Trophoblast cell (in vitro differentiated cells and primary cell): ENCODE measurements at places on chromosomes 11 and 22.
A peak's percentile ranks its signal among the peaks of the same experiment; 100 is the strongest.

DNA sequence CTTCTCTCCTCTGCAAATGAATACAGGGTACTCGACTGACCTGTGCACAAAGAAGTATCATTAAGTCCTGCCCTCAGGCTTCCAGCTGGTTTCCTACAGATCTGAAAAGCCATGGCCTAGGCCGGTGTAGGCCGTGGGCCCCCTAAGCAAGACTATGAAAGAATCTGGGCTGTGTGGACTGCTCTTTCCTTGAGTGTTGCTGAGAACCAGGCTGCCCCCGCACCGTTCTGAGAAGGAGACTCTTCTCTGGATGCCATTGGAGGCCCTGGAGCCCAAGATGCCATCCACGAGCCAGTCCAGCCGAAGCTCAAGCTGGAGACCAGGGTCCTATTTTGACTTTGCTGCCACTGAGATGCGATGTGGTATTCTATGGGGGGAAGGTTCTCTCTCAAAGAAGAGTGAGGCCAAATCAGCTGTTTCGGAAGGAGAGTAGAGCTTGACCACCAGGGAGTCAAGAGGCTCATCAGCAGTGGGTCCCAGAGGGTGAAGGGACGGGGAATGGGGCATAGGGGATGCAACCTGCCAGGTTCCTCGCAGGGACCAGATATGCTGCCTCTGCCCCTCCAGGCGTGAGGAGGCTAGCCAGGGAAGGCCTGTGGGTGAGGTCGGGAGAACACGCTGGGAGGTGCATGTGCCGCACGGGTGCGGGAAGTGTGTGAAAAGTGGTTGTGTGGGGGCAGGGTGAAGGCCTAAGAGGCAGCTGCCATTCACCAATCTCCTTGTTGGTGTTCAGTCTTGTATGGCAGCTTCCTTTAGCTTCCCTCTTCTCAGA, 96.4 kb upstream of the B3GAT1 start:
- DNase-seq: no peak

DNA sequence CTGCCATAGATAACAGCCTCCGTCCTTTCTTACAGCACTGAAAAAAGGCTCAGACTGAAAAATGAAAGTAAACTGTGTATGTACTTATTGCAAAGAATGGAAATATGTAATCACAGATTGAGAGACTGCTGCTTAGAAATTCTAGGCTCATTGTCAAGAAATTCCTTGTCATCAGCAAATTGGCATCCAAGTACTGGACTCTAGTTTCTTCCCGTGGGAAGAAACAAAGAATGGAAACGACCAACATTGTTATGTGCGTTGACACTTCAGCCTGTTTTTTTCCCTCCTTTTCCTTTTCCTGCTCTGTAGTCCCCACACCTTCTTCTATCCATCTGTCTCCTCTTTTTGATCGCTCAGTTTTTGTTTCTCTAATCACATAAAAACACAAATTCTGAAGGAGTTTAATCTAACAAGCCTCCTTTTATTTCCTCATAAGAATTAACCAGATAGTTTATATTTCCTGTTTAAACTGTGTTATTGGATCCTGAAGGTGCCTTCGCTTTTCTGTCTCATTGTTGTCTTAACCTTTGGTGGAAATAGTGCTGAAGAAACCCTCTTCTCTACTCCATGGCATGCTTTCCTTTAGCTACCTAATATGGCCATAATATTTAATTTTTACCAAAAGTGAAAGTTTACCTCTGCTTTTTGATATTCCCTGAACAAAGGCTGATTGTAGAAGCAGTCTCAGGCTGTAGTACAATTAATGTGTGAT, 20.0 kb upstream of the CASP12 start:
- peak; percentile 7 for DNase-seq

GRCh38 chr22:26023104-26023775, 146.0 kb upstream of the SEZ6L start:
- no peak for DNase-seq

DNA sequence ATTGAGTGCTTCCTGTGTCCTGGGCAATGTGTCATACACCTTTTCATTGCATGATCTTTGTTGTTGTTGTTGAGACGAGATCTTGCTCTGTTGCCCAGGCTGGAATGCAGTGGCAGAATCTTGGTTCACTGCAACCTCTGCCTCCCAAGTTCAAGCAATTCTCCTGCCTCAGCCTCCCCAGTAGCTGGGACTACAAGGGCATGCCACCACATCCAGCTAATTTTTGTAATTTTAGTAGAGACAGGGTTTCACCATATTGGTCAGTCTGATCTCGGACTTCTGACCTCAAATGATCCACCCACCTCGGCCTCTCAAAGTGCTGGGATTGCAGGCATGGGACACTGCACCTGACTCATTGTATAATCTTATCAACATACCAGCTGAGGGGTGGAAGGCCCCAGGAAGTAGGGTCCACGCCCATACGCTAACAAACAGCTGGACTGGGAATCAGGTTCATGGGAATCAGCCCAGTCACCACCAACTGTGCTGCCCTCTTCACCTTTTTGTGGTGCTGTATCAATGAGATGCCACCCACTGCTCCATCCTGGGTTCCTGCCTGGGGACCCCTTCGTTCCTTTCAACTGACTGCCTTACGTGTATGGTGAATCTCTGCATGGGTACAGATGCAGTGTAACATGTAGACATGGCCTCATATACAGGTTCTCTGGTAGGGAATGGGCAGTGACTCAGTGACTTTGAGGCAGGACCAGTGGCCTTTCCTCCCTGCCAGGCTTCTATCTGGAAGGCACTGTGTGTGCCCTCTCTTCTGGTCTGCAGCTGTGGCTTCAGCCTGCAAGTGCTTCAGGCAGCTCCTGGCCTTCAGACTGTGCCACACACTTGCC, 32.5 kb upstream of the YWHAH start:
- no peak for DNase-seq

DNA sequence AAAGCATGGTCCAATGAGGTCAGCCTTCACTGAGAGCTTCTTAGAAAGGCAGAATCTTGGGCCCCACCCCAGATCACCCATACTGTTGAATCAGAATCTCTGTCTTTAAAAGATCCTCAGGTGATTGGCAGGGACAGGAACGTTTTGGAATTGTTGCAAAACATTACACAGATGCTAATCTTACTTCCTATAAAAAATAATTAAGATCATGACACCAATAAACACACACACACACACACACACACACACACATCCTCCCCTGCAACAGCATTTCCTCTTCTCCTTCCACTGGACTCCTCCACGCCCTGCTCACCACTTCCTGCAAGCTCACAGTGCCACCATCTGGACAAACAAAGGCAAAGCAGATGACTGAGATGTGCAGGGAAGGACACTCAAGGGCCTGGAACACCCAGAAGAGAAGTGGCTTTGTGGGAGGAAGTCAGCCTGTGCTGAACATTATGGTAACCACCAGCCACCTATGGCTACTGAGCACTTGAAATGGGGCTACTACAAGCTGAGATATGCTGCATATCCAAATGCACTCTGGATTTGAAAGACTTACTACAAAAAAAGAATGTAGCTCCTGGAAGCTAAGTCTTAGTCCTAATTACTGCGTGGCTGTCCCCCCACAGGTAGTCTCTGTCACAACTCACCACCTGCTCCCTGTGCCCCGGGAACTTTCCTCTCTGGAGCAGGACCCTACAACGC, 65.6 kb downstream of the BTG4 start:
- DNase-seq: peak; percentile 83

DNA sequence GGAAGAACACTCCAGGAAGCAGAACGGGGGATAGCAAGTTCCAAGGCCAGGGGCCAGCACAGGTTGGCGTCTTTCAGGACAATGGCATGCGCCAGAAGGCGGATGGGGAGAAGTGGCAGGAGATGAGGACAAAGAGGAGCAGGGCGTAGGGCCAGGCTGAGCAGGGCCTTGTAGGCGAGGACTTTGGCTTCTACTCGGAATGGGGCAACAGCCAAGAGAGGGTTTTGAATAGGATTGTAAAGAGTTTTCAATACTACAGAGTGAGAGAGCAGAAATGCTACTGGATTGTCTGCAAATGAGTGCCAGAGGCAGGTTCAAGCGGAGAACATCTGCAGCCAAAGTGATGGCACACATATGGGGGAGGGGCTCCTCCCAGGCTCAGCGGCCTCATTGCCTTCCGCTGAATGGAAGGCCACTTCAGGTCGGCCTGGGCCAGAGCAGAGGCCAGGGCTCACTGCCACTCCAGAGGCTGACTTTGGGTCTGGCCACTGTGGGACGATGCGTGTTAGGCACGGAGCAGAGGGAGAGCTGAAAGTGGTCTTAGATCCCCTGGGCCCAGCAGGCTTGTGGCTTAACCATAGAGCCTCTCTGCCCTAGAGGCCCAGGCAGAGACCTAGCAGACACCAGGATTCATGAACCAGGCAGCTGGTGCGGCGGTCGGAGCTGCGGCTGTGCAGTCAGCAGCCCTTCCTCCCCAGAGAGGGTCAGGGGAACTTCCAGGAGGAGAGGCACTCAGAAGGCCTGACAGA, 118.2 kb downstream of the DSCAML1 start:
- DNase-seq: no peak
